ENCODE measurements at places on chromosomes 11 and 22.

- no peak for DNase-seq
Measured at GRCh38 chr11:116517584-116517983, 255.2 kb downstream of the BUD13 start.

GRCh38 chr11:109939166-109939810 is 153.9 kb upstream of the ZC3H12C start:
- peak; percentile 3 for DNase-seq

DNA sequence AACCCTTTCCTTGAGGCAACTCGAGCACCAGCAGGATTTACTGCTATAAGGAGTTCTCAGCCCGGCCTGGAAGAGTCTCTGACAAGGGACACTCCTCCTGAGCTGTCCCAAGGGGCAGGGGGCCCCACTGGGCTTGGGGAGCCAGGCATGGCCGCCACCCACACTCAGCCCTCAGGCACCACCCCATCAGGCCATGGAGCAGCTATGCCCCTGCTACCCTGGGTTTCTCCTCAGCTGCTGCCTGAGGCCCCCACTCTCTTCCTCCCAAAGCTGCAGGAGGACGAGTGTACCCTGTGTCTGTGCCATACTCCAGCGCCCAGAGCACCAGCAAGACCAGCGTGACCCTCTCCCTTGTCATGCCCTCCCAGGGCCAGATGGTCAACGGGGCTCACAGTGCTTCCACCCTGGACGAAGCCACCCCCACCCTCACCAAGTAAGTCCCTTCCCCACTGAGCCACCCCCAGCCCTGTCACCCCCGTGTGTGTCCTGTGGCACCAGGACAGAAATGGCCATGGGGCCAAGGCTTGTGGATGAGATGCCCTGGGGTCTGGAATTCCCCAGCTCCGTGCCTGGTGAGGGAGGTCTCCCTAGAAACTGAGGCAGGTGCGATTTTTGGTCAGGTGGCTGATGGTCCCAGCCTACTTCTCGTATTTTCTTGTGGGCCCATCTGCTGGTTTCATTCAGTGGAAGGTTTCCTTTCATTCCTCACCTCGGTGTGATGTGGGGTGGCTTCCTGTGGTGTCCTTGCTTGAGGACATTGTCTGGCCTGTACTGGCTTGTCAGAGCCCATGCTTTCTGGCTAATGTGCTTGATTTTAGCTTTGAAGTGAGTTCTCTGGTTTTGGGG is 28.4 kb downstream of the TAB1 start:
- DNase-seq = no peak

- DNase-seq = no peak
Measured at GRCh38 chr11:20113149-20113438, 47.2 kb downstream of the DBX1 start.

- DNase-seq = peak; percentile 72
Measured at GRCh38 chr11:119373921-119374631, 7.4 kb downstream of the USP2 start.

DNA sequence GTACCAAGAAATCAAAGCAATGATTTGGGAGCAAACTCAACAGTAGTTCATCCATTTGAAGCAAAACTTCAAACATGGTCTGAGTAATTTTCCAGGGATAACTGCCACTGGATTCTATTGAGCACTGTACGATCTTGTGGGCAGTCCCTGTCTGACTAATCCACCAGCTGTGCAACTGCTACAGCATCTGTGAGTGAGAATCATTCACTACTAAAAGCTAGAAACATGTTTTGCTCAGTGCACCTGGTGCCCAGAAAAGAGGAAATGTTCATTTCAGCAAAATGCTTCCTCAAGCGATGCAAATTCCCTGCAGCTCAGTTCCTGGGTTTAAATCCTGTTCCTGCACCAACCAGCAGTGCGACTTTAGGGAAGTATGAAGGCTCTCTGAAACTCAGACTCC is 1077.9 kb downstream of the DLG2 start:
- DNase-seq = no peak

DNA sequence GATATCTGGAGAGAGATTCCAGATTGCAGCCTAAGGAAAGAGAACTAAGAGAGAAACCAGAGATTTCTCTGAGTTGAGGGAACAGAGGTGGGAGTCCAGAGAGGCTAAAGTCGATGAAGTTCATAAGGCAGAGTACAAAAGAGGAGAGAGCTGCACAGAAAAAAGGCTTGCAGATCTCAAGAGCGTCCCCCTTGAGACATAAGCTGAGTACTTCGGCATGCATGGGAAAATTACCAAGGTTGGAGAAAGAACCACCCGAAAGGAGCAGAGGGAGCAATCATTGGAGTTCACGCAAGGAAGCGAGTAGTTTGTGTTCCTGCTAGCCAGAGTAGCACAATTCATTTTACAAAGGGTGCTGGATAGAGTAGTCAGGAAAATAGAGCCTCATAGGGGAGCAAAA is 293.5 kb downstream of the TMEM135 start:
- DNase-seq = no peak

GRCh38 chr11:96273507-96273906 is 69.5 kb downstream of the MAML2 start:
- DNase-seq = no peak

DNA sequence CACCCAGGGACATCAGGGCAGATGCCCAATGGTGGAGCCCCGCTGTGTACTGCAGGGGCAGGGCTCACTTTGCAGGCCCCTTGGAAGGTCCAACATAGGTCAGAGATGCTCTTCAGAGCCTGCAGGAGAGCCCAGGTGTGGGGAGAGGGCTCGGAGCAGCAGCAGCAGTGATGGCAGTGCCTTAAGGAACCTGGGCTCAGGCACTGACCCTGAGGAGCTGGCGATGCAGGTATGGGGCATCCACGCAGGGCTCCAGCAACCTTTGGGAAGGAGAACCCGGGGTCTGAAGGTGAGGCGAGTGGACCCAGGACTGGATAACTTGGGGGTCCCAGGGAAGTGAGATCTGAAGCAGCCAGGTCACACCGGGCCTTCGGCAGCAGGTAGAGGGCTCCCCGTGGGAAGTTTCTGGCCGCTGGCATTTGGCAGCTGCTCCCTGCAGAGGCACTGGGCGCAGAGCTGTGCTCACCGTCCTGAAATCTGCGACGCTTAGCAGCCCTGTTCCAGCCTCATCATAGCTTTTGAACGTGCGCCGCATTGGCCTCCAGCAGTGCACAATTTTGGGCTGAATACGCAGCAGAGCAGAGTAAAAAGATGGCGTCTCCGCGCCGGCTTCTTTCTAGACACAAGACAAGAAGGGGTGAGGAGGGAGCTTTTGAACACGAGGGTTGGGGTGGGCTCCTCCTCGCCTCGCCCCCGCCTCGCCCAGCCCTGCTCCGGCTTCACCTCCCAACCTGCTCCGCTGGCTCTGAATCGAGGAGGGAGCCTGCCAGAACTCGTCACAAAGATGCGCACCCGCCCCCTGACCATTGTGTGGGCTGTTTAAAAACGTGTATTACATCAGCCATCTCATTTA is 118.8 kb downstream of the MPPED1 start:
- DNase-seq = no peak

DNA sequence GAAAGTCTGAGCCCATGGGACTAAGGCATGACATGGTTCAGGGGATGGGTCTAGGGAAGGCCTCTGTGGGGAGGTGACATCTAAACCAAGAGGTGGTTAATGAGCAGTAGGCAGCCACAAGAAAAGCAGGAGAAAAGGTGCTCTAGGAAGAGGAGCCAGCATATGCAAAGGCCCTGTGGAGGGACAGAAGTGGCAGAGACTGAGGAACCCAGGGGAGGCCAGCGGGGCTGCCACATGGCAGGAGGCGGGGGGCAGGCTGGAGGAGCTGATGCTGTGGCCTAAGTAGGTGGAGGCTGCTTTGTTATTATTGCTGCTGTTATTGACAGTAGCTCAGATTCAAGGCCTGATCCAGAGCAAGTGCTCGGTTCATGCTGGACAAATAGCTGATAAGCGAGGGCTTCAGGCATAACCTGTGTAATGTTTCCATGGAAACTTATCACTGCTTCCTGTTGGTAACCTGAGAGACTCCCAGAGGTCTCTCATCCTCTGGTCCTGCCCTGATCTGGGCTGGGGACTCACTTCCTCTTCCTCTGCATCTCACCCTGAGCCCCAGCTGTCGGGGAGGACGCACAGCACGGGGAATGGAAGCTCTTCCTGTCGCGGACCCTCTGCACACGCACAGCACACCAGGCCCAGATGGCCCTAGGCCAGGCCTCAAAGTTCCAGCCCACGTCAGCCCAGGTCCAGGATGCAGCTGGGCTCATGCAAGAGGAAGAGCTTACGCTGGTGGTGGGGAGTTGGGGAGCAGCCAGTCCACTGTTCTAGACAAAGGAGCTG is 75.2 kb upstream of the TP53I11 start:
- DNase-seq = no peak

- no peak for DNase-seq
Measured at GRCh38 chr11:1291295-1292017, 18.0 kb downstream of the TOLLIP start.

GRCh38 chr11:1773994-1774550 is 10.3 kb upstream of the CTSD start:
- DNase-seq = no peak

DNA sequence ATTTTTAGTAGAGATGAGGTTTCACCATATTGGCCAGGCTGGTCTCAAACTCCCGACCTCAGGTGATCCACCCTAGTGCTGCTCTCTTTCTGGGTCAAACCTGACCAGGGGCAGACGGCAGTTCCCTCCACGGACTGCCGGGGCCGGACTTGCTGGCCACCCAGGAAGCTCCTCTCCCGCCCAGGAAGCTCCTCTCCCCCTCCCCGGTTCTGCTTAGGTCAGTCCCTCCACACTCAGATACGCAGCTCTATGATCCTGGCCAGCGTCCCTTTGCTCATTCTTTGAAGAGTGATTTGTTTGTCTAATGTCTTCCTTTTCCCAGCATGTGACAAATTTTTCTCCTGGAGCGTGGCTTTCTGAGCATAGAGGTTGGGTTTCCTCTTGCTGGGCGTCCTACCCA is 125.3 kb upstream of the B3GAT1 start:
- DNase-seq = no peak

DNA sequence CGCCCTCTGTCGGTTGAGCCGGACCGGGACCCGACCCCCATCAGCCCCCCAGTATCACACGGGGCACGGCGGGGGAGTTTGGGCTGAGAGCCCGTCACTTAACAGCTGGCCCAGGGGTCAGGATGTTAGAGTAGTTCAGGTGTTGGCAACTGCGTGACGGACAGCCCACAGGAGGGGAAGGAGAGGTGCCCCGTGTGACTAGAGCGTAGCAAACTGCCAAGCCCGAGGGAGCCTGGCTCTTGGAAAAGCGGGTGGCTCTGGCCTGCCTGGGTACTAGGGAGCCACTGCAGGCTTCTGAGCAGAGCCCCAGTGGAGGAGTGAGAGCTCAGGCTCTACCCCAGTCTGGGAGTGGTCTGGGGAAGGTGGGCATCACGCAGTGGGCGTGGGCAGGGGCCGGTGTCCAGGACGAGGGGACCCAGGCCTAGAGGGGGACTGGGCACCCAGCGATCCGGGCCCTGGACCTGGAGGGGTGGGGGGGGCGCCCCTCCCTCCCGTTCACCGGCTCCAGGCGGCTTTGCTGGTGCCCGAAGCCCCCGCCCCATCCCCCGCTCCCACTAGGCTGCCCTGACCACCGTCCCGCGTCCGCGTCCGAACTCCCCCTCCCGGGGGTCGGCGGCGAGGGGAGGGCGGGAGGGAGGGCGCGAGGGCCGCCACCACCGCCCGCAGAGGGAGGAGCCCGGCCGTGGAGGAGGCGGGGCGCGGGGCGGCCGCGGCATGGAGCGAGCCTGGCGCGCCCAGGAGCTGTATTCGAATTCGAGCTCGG is 24.4 kb downstream of the SHANK3 start:
- DNase-seq = no peak

DNA sequence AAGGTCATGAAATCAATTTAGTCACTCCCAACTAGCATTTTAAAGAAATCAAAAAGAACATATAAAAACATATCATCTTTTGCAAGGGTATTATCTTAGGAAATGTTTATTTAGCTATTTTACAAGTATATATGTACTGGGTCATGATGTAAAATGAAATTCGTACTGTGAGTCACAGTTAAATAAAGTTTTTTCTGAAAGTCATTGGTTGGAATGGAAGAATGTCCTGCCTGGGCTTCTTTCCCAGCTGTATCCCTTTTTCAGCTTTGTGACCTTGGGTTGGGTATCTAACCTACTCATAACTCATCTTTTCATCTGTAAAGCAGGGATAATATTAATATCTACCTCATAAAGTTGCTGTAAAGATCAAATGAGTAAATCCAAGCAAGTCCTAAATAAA is 15.7 kb downstream of the FDX1 start:
- DNase-seq = no peak

- DNase-seq = no peak
Measured at GRCh38 chr22:44719586-44720368, 17.8 kb downstream of the PRR5 start.

DNA sequence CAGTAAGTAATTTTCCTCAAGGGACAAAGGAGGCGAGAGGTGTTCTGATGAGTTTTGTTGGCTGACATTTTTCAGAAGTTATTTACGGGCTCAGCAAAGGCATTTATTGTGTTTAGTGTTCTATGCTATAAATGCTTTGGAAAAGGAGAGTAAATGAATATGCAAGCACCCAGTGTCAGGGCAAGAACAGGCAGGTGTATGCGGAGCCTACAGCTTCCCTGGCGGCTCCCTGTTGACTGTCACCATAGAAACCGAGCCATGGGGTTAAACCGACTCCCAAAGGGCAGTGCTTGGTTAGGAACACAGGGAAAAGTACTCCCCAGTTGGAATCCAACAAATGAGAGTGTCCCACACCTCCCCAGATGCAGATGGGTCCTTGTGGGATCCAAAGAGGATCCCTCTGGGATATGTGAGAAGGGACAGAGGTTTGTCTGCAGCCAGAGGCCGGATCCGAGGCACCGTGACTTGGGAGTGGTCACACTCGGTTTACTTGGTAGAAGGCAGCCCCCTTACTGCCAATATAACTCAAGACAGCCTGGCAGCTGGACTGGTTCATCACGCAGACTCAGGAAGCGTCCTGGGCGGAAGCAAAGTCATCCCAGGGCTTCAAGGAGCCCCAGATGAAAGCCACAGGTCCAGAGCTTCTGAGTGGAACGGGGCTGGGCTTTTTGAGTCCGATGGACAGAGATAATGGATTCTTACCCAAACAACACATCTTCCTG is 329.7 kb downstream of the CTTN start:
- no peak for DNase-seq

- peak; percentile 18 for DNase-seq
Measured at GRCh38 chr22:38214302-38215056, 12.7 kb downstream of the MAFF start.

- DNase-seq = no peak
Measured at GRCh38 chr11:95897731-95898130, 26.2 kb downstream of the MTMR2 start.

- no peak for DNase-seq
Measured at GRCh38 chr11:68780829-68781228, 29.5 kb upstream of the TESMIN start.

- no peak for DNase-seq
Measured at GRCh38 chr11:39806652-39807051, 1652.8 kb downstream of the LRRC4C start.

DNA sequence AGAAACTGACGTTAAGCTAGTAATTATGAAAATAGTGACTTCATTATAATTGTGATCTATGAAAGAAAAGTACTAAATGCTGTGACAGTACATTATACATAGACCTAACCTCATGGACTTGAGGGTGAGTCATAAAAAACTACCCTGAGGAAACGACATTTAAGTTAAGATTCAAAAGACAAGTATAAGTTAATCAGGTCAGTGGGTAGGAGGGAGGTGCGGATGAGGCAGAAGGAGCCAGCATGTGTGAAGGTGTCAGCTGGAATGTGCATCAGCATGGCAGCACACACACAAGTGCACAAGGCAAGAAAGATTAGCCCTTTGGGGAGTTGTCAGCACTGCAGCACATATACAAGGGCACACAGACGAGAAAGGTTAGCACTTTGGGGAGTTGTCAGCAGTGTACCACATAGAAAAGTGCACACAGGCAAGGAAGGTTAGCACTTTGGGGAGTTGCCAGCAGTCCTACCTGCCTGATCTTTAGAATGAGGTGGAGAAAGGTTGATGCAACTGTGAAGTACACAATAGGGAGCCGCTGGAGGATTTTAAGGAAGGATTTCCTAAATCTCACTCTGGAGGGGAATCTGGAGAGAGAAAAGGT is 31.6 kb upstream of the CAVIN3 start:
- DNase-seq = no peak
